ENCODE measurements at places on chromosomes 11 and 22.

DNA sequence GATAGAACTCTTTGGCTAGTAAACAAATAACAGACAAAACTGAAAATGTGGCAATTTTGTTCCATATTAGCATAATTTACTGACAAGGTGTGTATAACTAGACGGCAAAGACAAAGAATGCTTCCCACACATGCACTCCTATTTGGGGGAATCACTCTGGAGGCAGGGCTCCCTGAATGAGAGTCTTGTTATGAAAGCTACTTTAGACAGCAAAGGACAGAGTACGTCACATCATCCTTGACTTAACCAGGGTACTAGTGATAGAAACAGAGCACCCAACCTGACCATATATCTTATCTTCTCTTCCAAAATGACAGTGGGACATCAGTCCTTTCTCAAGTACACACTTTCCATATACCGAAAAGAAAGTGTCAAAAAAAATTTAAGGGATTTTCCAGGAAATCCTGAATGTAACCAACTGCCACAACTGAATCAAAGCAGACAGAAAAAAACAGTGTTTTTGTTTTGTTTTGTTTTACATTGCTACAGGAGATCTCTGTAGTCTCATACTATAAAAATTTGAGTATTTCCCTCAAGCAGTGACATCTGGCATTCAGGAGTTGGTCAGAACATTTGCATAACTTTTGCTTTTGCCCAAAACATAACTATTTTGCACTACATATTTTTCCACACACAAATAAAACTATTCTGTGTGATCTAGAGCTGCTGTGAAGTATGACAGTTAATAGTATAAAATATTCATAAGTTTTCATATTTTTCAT is 98.9 kb downstream of the ARHGAP20 start:
- H3K27ac ChIP-seq, result no peak overlapping the region
- DNase-seq, result no peak
- no peaks in the 10 kb centered on the region for H3K4me1 ChIP-seq
- peaks cover 5% of the 10 kb centered on the region for H3K27me3 ChIP-seq

DNA sequence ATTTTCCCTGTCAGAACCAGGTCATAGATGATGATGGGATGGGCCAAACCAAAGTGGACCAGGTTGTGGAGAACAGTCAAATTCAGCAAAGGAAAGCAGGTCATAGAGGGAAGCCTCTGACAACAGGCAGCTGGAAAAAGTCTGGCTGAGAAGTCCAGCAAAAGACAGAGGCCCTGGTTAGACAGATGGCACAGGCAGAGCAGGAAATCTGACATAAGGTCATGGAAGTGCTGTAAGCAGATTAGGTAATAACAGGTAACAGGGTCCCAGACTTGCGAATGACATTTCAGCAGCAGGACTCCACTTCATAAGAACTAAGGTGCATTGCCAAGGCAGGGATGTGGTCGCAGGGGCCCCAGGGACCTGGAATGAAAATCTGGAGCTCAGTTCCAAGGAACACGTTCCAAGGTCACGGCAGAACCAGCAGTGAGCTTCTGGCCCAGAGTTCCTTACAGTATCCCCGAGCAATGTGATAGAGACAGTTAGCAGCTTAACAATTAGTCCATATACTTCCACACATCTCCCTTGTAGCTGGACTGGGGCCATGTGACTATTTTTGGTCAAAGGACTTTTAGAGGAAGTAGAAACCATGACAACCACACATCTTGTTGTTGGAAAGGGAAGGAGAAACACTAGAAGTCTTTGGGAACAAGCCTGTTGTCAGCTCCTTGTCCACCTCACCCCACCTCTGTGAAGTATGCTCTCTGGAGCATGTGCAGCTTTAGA is 75.4 kb downstream of the ME3 start:
- H3K36me3 ChIP-seq, result no peaks in the 10 kb centered on the region
- H3K4me3 ChIP-seq, result no peak overlapping the region
- peaks cover 5% of the 10 kb centered on the region for H3K4me1 ChIP-seq

- H3K4me1 ChIP-seq, result peaks cover 39% of the 10 kb centered on the region
- H3K36me3 ChIP-seq, result peaks cover 4% of the 10 kb centered on the region
- DNase-seq, result no peak
- no peaks in the 10 kb centered on the region for H3K27me3 ChIP-seq
- no peak overlapping the region for H3K4me3 ChIP-seq
These were observed 28.7 kb downstream of the TMPRSS6 start for GRCh38 chr22:37080838-37081237.

DNA sequence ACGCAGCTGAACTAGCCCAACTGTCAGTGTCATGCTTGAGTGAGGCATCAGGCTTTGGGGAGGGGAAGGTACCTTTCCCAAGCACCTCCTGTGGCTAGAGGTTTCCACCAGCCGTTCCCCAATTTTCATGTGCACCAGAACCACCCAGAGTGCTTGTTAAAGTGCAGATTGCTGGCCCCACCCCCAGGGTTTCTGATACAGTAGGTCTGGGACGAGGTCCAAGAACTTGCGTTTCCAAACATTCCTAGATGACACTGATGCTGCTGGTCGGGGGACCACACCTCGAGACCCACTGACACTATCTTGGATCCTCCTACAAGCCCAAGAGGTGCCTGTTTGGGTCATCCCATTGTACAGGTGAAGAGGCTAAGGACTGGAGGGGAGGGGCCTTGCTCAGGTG is 59.8 kb downstream of the PDE2A start:
- no peak overlapping the region for H3K27ac ChIP-seq
- H3K27me3 ChIP-seq, result peaks cover 54% of the 10 kb centered on the region
- peaks cover 6% of the 10 kb centered on the region for H3K36me3 ChIP-seq
- H3K4me3 ChIP-seq, result no peak overlapping the region

DNA sequence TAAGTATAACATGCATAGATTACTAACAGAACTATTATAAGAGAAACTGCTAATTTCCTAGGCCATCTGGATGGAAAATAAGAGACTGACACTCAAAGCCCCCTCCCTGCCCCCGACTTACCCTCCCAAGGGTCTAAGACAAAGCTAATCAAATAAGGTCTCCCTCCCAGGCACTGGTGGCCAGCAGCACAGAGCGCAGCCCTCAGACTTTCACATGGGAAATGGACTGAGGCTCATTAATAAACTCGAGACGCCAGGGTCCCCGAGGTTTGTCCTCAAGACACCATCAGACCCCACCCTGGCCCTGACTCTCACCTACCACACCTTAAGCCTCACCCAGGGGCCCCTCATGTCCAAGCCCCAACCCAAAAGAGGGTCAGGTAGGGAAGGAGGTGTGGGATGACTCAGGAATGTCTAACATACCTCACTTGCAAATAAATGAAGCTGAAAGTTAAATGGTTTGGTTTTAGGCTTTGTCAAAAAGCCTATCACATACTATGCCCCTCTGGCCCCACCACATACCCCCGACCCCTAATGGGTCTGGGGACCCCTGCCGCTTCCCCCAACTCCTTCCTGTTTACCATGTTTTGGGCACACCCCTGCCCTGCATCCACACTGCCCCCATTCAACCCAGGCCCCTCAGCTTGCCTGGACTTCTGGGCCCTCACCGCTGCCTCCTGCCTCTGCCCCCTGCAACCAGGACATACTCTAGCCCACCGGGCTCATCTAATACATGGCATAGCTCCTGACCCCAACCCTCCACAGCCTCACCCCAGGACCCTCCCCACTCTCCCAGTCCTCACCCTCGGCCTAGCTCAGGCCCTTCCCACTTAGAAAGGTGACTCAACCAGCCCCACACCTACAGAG is 11.4 kb downstream of the ARAP1 start:
- DNase-seq, result no peak
- no peaks in the 10 kb centered on the region for H3K36me3 ChIP-seq
- no peak overlapping the region for H3K4me3 ChIP-seq
- no peaks in the 10 kb centered on the region for H3K27me3 ChIP-seq
- H3K27ac ChIP-seq, result peak overlapping the region; percentile 97

- no peak overlapping the region for H3K27ac ChIP-seq
- no peak overlapping the region for H3K4me3 ChIP-seq
- H3K27me3 ChIP-seq, result peaks cover 21% of the 10 kb centered on the region
- peaks cover 4% of the 10 kb centered on the region for H3K4me1 ChIP-seq
- no peak for DNase-seq
These were observed 94.2 kb downstream of the ABTB2 start for GRCh38 chr11:34263441-34264091.

- H3K36me3 ChIP-seq, result no peaks in the 10 kb centered on the region
- H3K4me1 ChIP-seq, result peaks cover 16% of the 10 kb centered on the region
- no peak for DNase-seq
- no peak overlapping the region for H3K27ac ChIP-seq
- no peak overlapping the region for H3K4me3 ChIP-seq
These were observed 12.4 kb downstream of the TRIM6 start for GRCh38 chr11:5608808-5609207.

DNA sequence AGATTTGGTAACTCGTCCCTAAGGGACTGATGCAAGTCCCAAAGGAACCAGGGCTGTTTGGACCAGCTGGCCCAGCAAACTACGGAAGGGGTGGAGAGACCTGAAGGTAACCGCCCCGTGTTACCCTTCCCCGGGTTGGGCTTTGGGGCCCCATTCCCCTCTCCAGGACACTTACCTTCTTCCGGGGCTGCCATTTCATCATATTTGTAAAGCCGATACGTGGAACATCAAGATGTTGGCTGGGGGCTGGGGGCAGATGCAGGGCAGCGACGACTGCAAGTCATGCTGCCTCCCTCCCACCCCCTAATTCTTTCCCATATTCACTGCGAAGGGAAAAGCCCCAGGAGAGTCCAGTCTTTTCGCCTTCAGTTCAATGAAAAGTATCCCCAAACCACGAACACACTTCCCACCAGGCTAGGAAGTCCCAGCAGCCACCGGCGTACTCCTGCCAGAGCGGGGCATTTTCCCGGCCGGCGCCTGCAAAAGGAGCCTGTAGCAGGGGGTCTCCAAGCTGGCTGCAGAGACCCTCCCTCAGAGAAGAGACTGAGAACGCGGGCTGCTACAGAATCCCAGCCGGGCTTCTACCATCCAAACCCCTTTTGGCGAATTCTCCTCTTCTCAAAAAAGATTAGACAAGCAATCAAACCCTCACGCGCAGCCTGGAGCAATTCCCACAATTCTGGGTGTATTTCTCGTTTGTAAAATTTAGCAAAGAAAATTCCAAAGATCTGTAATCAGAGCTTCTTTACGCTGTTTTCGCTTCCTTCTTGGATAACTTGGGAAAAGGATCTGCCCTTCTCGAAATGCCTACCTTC is 236.7 kb downstream of the TTC28 start:
- H3K27ac ChIP-seq, result peak overlapping the region; percentile 14
- H3K4me1 ChIP-seq, result peaks cover 8% of the 10 kb centered on the region
- peaks cover 69% of the 10 kb centered on the region for H3K27me3 ChIP-seq
- H3K4me3 ChIP-seq, result peak overlapping the region; percentile 86
- no peaks in the 10 kb centered on the region for H3K36me3 ChIP-seq

DNA sequence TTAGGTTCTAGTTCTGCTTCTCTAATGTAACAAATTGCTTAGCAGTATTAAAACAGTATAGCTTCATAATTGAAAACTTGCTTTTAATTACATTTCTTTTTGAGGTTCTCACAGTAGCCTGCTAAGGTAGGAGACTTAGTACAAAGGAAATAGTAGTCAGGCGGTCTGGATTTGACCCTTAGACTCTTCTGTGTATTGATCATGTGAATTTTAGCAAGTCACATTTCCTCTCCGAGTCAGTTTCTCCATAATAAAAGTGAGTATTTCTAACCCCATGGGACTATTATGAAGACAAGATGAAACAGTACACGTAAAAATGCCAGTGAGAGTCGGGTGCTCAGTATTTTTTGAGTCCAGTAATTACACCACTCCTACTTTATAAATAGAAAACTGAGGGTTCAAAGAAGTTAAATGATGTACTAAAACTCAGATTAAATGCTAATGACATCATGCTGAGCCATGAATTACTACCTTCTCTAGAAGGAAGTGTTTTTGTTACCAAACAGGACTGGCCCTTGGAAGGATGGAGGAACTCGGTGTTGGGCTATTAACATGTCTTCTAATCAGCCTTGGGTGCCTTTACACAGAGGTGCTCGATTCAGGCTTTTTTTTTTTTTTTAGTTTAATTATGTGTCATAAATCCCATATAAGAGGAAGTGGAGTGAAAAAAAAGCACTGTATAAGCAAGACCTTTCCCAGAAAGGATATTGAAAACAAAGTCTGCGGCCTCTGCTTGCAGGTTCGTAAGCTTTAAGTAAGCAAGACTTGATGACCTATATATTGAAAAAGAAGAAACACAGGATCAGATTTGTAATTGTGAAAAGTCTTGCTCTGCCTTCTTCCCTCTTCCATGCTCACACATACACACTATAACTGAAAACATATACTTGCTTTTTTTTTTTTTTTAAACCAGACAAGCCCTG is 109.0 kb downstream of the EMSY start:
- H3K27ac ChIP-seq, result no peak overlapping the region
- DNase-seq, result no peak
- H3K4me1 ChIP-seq, result peaks cover 16% of the 10 kb centered on the region
- no peaks in the 10 kb centered on the region for H3K27me3 ChIP-seq
- peaks cover 4% of the 10 kb centered on the region for H3K36me3 ChIP-seq

DNA sequence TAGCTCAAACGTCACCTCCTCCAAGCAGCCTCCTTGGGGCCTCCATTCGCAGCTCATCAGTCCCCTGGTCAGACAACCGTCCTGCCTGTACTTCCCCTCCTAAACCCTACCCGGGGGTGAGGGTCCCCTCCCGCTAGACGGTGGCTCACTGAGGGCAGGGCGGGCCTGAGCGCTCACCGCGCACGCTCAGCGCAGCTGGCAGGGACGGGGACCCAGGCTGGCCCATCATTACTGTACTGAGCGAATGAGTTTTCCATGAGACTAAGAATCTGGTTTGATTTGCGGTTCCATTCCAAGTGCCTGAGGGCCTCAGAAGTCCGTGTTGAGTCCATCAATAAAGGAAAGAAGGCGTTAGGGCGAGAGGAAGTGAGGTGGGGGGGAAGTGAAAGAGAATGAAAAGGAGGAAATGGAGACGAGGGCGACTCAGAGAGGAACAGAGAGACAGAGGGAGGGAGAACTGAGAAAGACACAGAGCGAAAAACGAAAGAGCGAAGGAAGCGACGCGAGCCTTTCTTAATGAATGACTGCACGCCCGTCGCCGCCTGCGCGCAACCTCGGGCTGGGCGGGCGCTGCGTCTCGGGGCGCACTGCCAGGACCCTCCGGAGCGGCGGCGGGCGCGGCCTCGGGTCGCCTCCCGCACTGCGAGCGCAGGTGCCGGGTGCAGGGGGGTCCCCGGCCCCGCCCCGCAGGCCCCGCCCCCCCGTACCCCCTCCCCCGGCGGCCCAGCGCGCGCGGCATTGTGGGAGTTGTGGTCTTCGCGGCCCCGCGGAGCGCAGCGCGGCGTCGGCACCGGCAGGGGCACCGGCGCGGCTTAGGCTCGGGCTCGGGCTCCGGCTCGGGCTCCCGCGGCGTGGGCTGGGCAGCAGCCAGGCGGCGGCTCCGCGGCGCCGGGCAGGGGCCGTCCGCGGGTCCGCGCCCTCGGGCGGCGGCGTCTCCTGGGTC is at the start of gene ASPHD2:
TSS of gene ASPHD2 (plus strand) at position 746 of the 943 bp plus-strand sequence. CDS start 4,356 bp downstream, outside the sequence.
- H3K27me3 ChIP-seq, result no peaks in the 10 kb centered on the region
- peak within 1 kb of the TSS; percentile 99 for H3K4me3 ChIP-seq
- H3K4me1 ChIP-seq, result peaks cover 26% of the 10 kb centered on the region
- peaks cover 3% of the 10 kb centered on the region for H3K36me3 ChIP-seq
- peak within 1 kb of the TSS; percentile 99 for H3K27ac ChIP-seq
- DNase-seq, result peak; percentile 81
